Fibroblast of skin of scalp (primary cell): ENCODE measurements at places on chromosomes 7 and 10.

- DNase-seq = no peak
These were observed 64.2 kb downstream of the NKX6-2 start for GRCh38 chr10:132721725-132722124.

- DNase-seq = no peak
These were observed 52.8 kb upstream of the PDLIM1 start for GRCh38 chr10:95343573-95343972.

DNA sequence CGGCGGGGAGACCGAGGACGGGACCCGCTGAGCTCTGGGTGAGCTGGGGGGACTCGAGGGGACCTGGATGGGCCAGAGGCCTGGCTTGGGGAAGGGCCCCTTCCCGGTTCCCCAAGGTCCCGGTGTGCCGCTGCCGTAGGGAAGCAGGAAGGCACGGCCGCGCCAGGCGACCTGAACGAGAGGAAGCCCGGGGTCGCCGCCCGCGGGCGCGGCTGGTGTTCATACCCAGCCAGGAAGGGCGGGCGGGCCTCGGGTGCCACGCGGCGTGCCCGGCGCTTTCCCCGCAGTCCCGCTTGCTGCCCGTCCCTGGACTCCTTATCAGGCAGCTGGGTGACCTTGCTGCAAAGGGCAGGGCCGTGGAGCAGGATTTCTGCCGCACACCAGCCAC, 38.0 kb downstream of the ZNF777 start:
- no peak for DNase-seq

GRCh38 chr7:141160246-141160860, 86.5 kb downstream of the TMEM178B start:
- no peak for DNase-seq

- DNase-seq = peak; percentile 40
These were observed 10.5 kb upstream of the CRPPA start for GRCh38 chr7:16431646-16432424.

DNA sequence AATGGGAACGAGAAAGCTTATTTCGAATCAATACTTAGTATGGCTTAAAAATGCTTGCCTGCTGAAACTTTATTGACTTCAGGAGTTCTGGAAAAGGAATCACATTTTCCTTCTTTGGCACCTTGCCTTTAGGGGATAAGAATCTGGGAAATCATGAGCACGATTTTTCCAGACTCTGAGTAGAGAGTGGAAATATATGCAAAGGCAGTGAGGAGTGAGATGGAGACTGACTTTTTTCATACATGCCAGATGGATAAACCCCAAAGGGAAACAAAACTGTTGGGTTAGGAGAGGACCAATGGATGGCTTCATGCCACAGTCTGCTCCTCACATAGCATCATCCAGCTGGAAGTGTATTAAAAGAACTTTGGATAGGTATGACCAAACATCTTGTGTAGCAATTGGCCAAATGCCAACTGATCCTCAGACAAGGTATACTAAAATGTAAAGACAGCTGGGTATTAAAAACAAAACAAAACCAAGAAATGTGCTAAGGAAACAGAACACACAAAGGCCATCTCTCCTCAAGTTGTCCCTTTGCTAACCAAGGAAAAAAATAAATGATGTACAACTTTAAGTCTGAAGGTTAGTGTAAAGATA, 1.7 kb downstream of the COL28A1 start:
- no peak for DNase-seq

GRCh38 chr10:70737250-70737649, 47.9 kb downstream of the TBATA start:
- no peak for DNase-seq

GRCh38 chr7:27165089-27165995, at the start of gene HOXA9:
HOXA9 (minus strand) TSS chr7:27165537; CDS start chr7:27165457, 80 bp downstream.
- no peak for DNase-seq

GRCh38 chr10:58781873-58782488, 269.3 kb downstream of the BICC1 start:
- DNase-seq = peak; percentile 65

DNA sequence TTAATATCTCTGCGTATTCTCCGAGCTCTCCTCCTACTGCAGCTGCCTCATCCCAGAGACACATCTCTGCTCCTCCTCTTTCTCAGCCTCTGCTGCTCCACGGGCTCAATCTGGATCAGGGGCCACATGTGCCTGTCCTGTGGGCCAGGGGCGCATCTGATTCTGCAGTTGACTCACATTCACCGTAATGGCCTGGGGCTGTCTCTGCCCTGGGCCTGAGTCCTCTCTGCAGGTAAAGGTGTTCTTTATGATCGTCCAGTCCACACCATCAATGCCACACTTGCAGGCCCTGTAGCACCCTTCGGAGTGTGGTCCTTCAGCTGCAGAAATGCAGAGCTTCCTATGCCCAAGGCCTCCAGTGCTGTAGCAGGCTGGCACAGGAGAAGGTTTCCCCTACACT, 154.5 kb downstream of the OAT start:
- no peak for DNase-seq

GRCh38 chr7:79652619-79653018, 199.2 kb upstream of the MAGI2 start:
- DNase-seq = no peak

DNA sequence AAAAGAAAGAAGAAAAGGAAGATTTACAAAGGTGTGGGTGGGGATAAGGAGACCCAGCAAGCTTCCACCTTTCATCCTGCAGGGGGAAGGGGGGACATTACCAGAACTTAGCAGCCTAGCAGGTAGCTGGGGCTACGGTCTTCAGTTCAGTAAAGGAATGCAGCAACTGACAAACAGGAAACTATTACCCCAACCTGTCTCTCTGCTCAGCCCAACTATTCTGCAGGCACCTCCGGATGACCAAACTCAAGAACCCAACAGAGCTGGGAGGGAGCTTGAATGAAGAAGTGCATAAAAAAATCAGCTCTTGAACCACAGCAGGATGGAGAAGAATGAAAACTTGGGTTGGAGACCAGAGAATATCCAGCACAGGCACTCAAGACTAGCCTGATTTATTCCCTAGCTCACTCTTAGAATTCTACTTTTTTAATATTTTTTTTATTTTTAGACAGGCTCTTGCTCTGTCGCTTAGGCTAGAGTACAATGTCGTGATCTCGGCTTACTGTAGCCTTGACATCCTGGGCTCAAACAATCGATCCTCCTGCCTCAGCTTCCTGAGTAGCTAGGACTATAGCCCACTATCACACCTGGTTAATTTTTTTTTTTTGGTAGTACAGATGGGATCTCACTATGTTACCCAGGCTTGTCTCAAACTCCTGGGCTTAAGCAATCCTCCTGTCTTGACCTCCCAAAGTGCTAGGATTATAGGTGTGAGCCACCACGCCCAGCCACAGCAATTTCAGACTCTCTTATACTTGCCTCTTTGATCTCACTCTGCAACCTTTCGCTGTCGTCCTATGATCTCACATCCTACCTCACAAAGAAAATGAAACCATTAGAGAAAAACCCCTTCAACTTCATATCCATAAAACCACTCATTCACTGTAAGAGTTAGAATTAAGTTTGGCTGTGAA, 18.5 kb upstream of the C10orf67 start:
- DNase-seq = no peak

- no peak for DNase-seq
These were observed 2.7 kb downstream of the HOXA11 start for GRCh38 chr7:27182285-27182841.

- no peak for DNase-seq
These were observed 11.0 kb upstream of the ADD3 start for GRCh38 chr10:109996766-109997171.

DNA sequence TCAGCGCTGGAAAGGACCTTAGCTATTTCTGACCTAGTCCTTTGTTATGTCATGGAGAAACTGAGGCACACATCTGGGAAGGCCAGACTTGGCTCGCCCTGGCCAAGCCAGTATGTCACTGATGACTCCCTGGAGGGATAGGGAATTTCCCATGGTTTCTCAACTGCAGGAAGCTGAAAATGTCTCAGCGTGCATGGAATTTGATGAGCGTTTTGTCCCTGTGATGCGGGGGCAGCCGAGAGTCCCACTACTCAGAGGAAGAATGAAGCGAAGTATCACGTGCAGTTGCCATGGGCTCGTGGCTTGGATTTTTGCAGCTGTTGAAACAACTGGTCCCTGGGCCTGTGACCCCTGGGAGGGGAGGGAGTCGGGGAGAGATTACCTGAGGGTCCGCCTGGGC, 44.8 kb downstream of the CLIP2 start:
- peak; percentile 73 for DNase-seq

- DNase-seq = no peak
These were observed 4.8 kb upstream of the AASS start for GRCh38 chr7:122148878-122149277.

GRCh38 chr7:156764766-156765165, 124.2 kb downstream of the RNF32 start:
- DNase-seq = no peak

DNA sequence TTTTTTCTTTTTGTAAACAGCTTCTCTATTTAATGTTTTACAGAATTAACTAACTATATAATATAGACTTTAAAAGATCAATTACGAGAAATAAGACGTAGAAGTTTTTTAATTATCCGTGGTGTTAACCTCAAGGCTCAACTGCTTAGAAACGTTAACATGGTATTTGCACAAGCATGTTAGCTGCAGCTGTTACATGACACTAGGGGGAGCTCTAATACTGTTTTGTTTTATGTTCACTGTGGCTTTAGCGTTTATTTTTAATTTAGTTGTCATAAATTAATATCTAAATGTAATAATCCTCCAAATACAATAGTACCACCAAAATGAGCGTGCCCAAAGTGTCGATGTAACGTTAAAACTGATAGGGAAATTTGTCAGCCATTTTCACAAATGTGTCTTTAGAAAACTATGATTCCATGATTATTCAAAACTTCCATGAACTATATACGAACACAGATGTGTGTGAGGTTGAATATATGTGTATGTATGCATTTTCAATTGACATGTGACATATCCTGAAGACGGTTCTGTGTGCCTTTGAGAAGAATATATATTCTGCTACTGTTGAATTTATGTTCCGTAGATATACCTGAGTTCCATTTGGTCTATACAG, 828.8 kb upstream of the MBL2 start:
- DNase-seq = peak; percentile 23

GRCh38 chr10:25766687-25767221, 167.3 kb upstream of the MYO3A start:
- DNase-seq = no peak

- no peak for DNase-seq
These were observed 42.9 kb downstream of the WAC start for GRCh38 chr10:28575852-28576251.

- no peak for DNase-seq
These were observed 8.5 kb upstream of the CDH23 start for GRCh38 chr10:71388171-71388570.

- no peak for DNase-seq
These were observed 411.0 kb upstream of the DPP6 start for GRCh38 chr7:153641199-153641598.

DNA sequence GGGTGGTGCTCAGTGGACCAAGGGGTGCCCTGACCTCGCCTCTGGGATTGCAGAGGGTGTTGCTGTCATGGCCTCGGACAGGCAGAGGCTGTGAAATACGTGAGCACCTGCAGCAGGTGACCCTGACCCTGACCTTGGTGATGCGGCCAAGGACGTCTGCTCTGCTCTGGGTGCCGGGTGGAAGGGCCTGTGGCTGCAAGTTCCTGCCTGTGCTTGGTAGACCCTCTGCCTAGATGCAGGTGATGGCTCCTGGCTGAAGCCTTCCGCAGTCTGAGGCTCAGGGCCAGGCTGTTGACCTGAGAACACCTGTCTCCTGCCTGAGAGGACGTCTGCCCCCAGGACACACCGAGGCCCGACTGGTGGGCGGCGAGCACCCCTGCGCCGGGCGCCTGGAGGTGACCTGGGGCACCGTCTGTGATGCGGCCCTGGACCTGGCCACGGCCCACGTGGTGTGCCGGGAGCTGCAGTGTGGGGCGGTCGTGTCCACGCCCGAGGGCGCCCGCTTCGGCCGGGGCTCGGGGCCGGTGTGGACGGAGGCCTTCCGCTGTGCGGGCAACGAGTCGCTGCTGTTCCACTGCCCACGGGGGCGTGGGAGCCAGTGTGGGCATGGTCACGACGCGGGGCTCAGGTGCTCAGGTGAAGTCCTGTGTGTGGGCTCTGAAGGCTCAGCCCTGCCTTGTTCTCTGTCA, 4.4 kb downstream of the SCART1 start:
- DNase-seq = no peak

DNA sequence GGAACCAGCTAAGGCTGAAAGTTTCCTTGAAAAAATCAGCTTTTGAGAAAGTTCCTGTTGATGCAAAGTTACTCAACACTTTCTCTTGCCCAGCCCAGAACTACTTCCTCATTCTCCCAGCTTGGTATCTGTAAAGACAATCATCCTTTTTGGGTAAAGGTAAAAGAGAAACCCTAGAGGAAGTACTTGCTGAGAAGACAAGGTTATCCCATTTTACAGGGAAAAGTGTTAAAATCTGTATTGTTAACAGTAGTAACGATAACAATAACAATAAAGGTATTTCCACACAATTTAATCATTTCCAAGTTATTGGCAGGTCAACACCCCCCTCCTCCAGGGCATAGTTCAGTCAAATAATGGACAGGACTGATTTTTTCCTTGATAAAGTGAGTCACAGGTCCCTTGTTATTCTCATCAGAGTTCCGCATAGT, 2.4 kb downstream of the ALOX5 start:
- DNase-seq = no peak

DNA sequence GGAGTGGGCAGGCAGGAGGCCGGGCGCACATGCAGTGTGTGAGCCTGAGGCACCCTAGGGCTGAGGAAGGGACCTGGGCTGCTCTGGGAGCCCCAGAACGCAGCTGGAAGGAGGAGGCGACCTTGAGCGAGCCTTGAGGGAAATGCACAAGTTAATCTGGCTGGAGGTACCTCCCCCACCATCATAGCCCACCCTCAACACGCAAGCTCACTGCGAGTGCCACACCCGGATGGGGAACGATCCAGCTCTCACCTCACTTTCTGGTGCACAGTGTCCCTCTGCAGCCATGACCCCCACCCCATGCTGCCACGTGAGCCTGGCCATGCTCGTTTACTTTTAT, 162.4 kb upstream of the PPP2R2D start:
- DNase-seq = no peak

DNA sequence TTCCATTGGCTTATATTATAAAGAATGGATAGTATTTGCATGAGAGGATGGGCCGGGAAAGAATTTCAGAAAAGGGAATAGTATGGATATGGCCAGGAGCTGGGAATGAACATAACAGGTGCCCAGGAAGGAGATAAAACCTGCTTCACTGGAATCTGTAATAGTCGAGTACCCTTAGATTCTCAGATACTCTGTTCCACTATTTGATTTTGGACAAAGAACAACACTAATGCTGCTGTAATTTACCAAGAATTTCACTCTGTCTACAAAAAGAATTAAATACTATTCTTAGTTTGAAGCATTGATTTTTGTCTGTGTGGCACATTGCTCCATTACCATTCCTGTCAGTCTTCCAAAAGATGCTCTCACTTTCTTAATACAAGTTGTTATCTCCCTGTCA, 718.2 kb upstream of the LRRN3 start:
- no peak for DNase-seq

GRCh38 chr7:4973728-4974198, 14.8 kb upstream of the MMD2 start:
- DNase-seq = peak; percentile 93

GRCh38 chr10:33260403-33261149, 73.9 kb downstream of the NRP1 start:
- DNase-seq = no peak
